Activated CD4-positive, alpha-beta memory T cell treated with anti-CD3 and anti-CD28 coated beads for 36 hours (primary cell): ENCODE measurements at places on chromosomes 16 and 17.

GRCh38 chr16:69276148-69277115, 34.7 kb upstream of the VPS4A start:
- no peak overlapping the region for H3K4me3 ChIP-seq
- peaks cover 3% of the 10 kb centered on the region for H3K36me3 ChIP-seq
- no peak for DNase-seq
- no peaks in the 10 kb centered on the region for H3K27me3 ChIP-seq
- H3K27ac ChIP-seq = no peak overlapping the region
- no peaks in the 10 kb centered on the region for H3K4me1 ChIP-seq

- no peaks in the 10 kb centered on the region for H3K36me3 ChIP-seq
- H3K4me3 ChIP-seq = no peak overlapping the region
- no peak overlapping the region for H3K27ac ChIP-seq
- no peaks in the 10 kb centered on the region for H3K4me1 ChIP-seq
- no peak for DNase-seq
Measured at GRCh38 chr16:78211946-78212345, 112.5 kb downstream of the WWOX start.

DNA sequence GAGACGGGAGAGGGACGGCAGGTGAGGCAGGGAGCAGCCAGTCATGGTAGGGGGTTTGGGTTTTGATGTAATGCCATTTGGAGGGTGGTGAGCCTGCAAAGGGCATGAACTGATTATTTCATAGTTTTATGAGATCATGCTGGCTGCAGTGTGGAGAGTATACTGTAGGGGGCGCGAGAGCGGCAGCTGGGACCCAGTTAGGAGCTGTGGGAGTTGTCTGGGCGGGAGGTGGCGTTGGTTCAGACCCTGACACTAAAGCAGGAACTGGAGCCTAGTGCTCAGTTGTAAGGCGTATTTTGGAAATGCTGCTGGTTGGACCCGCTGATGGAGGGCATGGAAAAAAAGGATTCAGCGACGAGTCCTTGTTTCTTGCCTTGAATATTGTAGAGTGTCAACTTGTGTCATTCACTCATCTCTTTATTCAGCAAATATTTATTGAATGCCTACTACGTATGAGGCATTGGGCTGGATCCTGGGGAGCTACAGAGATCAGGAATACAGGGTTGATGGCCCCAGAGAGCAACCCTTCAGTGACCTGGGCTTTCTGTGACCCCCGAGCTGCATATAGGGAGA, 23.7 kb upstream of the KDM8 start:
- H3K4me1 ChIP-seq = peaks cover 36% of the 10 kb centered on the region
- peak overlapping the region; percentile 48 for H3K27ac ChIP-seq
- DNase-seq = peak; percentile 94
- no peaks in the 10 kb centered on the region for H3K36me3 ChIP-seq

DNA sequence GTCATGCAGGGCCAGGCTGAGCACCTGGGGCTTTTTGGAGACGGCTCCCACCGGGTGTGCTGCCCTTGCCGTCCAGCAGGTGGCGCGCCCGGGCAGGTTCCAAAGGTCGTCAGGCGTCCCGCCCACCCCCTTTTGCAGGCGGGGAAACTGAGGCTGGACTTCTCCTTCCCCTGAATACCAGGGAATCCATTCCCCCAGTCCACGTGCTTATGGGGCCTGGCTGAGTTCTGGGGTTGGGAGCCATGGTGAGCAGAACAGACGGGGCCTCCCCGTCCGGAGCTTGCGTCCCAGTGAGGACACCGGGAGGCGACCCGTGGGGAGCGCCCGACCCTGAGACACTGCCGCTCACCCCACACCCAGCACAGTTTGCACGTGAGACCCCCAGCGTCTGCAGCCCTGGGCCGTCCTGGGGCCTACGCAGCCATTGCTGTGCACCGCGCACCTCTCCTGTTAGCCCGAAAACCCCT, 51.8 kb upstream of the JPH3 start:
- H3K27me3 ChIP-seq = peaks cover 11% of the 10 kb centered on the region
- no peaks in the 10 kb centered on the region for H3K36me3 ChIP-seq
- H3K4me1 ChIP-seq = no peaks in the 10 kb centered on the region
- H3K27ac ChIP-seq = no peak overlapping the region
- peak; percentile 69 for DNase-seq
- no peak overlapping the region for H3K4me3 ChIP-seq

GRCh38 chr17:10772425-10773380, 31.2 kb downstream of the TMEM238L start:
- DNase-seq = peak; percentile 60
- no peak overlapping the region for H3K27ac ChIP-seq
- no peaks in the 10 kb centered on the region for H3K4me1 ChIP-seq
- H3K36me3 ChIP-seq = peaks cover 5% of the 10 kb centered on the region
- H3K27me3 ChIP-seq = no peaks in the 10 kb centered on the region

DNA sequence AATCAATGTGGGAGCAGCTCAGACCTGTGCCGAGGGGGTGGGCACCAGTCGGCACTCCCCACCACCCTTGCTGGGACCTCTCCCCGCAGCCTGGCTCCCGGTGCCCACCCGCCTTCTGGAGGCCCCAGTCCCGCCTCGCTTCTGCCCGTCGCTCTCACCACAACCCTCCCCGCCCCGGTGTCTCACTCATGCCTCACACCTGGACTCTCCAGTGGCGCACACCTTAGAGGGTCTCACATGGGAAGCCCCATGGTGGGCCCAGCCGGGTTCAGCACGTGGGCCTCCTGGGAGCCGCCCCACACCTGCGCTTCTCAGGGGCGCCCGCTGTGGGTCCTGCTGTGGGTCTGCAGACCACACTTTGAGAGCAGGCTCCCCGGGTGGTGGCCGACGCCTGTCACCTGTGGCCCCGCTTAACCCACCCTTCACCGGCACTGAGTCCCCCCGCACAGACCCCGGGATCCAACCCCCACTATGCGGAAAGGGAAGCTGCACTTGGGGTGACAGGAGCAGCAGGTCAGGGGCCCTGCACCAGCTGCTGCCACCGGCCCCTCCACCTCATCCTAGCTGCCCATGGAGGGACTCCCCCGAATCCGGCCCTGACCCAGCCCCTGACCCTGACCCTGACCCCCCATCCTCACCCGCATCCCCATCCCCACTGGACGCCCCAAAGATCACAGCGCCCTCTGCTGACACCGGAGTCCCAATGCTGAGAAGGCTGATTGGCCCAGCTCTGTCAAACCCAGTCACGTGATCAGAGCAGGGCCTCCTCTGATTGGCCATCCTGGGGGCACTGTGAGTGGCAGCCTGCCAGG, 27.4 kb upstream of the SLC38A10 start:
- no peaks in the 10 kb centered on the region for H3K36me3 ChIP-seq
- H3K4me3 ChIP-seq = no peak overlapping the region
- peak; percentile 69 for DNase-seq
- H3K27me3 ChIP-seq = peaks cover 1% of the 10 kb centered on the region
